ENCODE measurements at places on chromosomes 12 and 14.

DNA sequence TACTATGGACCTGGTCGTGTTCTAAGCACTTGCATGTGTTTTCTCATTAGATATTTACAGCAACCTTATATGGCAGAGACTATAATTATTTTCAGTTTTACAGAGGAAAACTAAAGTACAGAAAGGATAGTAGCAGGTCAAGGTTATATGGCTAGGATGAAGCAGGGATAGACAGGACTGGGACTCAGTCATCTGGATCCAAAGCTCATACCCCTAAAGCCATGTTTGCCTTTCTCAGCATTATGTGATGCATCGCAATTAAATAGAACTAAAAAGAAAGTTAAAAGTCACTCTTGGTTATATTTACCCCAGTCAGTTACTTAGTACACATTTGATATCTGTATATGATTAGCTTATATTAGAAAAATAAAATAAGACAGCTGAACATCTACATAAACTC is 13.3 kb downstream of the LIN7A start:
- no peak for DNase-seq

DNA sequence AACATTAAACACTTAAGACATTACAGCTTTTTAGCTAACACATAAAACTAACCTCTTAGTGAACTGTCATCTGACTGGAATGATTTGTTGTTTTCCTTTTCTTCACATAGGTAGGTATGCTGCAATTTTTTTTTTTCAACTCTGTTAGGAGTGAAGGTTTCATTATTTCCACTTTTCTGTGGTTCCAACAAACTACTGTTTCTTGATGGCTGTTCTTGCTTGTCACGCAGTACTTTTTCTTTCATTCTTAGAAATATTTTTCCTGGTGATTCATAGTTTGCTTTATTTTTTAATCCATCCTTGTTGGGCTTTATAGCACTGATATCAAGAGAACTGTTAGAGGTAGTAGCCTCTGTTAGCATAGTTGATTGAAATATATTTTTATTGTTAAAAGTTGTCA is 6.3 kb downstream of the MIS18BP1 start:
- no peak for DNase-seq

DNA sequence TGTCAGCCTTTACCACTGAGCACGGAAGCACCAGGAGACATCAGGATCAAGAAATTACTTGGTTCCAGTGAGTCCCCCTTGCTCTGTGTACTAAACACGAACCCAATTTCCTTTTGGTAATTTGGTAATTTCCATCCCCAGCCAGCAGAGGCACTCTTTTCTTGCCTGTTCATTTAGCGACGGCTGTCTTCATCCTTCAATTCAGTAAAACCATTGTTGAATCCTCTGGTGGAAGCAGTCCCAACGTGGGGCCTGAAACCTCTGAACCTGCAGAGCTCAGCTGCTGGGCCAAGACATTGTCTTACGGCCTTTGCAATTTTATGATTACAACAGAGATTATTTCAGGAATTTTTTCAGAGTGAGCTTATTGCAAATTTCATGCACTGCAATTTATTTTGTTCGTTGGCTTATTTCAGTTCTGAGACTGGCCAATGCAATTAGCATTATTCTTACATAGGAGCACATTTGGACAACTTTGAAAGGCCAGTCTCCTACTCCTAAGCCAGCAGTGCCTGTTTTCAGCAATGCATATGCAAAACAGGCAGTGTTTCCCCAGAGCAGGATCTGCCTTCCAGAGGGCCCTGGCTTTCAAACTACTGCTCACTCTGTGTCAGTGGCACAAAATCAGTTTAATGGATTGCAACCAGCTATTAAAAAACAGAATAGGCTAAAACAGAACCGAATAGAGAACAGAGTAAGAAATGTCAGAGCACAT is 372.9 kb upstream of the TMEM132C start:
- no peak for DNase-seq

DNA sequence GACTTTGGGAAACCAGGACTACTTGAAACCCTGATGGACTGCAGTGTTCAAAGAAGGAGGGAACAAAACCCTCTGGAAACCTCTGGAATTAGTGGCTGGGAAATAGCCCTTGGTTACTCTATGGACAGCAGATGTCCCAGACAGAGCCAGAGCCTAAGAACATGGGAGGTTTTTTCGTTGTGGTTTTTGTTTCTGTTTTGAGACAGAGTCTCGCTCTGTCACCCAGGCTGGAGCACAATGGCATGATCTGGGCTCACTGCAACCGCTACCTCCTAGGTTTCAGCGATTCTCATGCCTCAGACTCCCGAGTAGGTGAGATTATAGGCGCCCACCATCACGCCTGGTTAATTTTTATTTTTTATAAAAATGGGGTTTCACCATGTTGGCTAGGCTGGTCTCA is 1378.7 kb downstream of the AACS start:
- DNase-seq: no peak

DNA sequence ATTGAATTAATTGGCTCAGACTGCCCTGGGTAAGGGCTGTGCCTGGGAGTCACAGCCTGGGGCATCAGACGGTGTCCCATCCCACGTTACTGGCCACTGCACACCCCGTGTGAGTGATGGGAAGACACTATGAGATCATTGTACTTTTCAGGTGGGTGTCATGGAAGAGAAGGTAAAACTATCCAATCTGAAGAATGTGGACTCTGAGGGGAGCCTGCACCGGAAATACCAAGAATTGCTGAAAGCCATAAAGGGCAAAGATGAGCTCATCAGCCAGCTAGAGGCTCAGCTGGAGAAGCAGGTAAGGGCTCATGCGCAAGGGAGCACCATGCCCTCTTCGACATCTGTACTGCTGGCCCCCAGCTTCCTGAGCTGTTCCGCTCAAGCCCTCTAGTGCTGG is 24.0 kb downstream of the PLEKHH1 start:
- no peak for DNase-seq

GRCh38 chr12:79033788-79034187 is 169.2 kb downstream of the SYT1 start:
- DNase-seq: no peak

- DNase-seq: no peak
These were observed 643.6 kb upstream of the TMEM132C start for GRCh38 chr12:127623362-127623761.

DNA sequence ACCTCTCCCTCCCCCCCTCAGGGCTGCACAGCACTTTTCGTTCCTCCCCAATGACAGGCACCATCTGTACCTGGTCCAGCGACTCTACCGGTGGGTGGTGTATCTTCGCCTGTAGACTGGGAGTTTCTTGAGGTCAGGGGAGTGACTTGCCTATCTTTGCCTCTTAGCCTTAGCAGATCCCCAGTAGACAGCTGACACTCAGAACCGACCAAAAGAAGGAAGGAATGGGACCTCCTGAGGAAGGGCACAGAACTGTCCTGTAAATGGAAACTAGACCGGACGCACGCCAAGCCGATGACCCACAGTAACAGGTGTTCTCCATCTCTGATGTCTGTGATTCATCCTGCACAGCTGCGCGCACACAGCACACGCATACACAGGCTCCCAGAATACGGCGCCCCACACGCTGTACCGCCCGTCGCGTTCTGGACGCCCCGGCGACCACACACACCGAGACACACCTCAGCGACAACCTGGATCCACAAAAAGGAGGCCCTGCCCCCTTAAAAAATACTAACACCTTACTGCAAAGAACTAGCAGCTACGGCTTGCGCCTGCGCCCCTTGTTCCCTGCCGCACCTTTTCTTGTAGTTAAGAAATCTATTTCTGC is 673 bp upstream of the TTC9 start:
- no peak for DNase-seq

DNA sequence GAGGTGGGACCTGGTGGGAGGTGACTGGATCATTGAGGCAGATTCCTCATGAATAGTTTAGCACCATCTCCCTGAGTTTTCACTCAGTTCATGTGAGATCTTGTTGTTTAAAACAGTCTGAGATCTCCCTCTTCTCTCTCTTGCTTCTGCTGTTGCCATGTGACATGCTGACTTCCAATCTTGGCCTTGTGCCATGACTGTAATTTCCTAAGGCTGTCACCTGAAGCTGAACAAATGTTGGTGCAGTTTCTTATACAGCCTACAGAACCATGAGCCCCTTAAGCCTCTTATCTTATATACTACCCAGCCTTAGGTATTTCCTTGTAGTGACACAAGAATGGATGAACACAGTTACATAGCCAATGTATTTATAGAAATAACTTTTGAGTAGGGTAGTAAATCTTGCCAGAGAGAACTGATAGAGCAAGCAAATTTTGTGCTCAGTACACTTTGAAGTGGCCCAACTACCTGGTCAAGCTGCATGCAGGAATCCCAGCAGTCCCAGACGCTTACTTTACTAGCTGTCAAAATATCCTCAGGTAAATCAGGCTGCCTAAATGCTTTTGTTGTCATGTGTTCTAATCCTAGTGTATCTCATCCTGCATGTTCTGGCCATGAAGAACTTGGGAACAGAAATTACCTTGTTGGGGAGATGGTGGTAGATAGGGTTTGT is 445.6 kb upstream of the MIS18BP1 start:
- DNase-seq: no peak

- DNase-seq: no peak
These were observed 35.2 kb downstream of the SLC6A12 start for GRCh38 chr12:178829-179109.

DNA sequence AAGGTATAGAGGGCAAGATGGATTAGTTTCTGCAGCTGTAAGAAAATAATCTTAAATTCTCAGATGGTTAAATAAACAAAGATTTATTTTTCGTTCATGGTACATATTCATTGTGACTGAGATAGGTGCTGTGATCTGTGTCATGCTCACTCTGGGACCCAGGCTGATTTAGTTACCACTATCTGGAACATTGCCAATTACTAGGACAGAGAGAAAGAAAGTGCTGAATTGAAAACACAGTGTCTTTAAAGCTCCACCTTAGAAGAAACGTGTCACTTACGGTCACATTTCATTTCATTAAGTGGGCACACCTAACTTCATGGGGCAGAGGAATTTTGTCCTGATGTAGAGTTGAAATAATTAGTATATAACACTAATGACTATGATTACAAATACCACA is 430.0 kb downstream of the CCDC91 start:
- DNase-seq: no peak

DNA sequence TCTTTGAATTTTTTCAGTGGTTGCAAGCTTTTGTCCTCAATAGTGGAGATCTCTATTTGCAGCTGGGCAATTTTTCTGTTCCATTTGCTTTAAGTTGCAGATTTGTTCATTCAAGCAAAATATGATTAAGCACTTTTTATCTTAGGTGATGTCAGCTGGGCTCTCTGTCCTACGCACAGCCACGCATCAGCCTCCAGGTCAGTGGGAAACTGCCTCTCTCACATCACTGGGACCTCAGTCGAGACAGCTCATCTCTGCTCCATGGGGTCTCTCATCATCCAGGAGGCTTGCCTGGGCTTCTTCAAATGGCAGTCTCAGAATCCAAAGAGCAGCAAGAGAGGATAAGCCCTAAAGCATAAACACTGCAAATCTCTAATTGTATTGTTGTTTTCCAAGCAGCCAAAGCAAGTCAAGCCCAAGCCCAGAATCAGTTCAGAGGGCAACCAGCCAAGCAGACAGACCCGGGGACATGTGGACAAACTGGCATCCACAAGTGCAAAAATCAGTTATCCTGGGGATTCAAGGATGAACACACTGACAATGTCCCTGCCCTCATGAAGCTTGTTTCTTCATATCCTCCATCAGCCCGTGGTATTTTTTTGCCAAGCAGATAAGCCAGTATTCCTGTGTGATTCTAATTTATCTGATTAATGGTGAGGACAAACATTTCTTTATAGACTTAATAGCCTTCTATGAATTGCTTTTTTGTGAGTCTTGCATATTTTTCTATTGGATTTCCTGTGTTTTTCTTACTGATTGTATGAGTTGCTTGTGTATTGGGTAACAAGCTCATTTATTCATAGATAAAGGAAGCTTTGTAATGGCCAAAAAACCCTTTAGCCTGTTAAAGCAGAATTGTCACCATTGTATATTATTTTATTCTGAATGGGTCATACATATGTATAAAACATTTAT is 262.5 kb downstream of the GXYLT1 start:
- DNase-seq: no peak

DNA sequence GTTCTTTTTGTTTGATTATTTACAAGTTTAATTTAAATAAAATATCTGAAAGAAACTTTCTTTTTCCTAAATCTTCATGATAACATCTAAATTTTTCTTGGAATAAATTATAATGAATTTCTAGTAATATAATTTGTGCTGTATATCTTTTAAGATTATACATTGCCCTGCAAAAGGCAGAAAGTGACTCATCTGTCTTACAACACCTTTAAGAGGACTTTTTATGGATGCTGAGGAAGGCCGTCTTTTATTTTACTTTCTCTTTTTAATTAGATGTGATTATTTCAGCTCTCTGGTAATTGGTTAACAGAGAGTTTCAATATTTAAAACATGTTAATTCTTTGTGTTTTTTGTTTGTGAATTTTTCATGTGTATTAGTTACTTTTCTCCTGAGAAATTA is 598.4 kb downstream of the RPL10L start:
- no peak for DNase-seq

DNA sequence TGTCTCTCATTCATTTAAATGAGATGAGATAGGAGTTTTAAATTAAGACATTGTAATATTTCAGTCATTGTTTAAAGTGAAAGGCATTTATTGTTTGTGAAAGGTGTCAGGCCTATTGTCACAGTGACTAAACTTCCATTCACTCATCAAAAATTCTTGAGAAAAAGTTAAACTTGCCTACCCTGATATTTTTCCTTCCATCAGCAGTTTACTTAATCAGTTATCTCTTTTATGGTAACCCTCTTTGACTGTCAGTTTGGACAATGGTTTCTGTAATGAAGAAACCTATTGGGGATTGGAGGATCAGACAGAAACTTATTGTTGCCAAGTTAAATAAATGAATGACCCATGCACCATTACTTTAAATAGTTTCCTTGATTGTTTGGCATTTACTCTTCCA is 241.6 kb downstream of the NUBPL start:
- DNase-seq: no peak

DNA sequence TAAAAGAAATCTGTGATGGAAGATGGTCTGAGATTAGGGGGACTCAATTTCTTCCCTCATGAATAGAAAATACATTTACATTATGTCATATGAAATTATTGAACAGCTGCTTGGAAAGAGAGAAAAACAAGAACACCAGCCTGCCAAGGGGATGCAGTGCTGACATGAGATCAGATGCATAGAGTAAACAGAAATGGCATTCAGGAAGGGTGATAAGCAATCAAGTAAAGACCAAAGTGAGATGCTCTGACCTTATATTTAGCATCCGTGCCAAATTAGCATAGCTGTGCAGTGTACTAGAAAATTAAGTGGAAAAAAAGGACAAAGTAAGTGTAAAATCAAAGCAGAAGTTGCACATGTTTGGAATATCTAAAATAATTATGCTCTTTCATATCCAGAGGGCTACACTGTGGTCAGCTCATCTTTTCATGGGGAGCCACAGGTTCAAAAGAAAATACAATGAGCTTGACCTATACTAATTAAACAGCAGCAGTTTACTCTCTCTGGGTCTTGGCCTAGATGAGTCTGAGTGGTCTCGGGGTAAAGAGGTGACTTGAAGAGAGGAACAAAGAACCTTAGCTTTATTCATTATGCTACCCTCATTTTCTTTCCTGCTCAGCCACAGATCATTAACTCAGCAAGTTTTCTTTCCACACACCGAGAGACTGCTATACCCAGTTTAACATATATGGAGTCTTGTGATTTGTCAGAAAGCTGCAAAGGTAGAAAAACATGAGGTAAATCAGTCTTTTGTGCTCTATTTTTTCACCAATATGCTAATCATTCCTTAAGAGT is 359.4 kb upstream of the FOXG1 start:
- no peak for DNase-seq

Measured in GDM1 (cell line).